Islet precursor cell (in vitro differentiated cells): ENCODE measurements at places on chromosomes 11 and 22.

GRCh38 chr11:119571311-119571710 is 148.3 kb upstream of the THY1 start:
- peak; percentile 38 for DNase-seq

DNA sequence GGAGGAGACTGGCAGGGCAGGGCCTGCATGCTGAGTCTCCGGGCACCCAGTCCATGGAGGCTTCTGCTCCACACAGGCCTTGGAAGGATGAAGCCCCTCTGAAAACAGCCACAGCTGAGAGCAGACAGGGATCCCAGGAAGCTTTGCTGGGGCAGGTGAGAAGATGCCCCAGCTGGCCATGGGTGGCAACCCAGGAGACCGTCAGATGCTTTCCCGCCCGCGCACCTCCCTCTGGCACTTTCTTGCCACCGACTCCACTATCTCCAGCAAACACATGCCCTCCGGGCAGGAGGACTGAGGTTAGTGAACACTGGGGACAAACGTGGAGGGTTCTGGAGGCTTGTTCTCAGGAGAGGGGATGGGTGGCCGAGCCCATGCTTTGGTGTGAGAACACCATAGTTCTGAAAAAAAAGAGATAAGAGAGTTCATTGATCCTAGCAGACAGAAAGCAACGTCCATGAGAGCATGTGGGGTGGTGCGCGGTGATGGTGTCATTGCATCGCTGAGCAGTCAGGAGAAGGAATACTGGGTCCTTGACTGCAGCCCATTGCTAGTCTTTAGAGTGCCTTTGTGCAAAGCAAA is 2.3 kb downstream of the C1QTNF6 start:
- no peak for DNase-seq

DNA sequence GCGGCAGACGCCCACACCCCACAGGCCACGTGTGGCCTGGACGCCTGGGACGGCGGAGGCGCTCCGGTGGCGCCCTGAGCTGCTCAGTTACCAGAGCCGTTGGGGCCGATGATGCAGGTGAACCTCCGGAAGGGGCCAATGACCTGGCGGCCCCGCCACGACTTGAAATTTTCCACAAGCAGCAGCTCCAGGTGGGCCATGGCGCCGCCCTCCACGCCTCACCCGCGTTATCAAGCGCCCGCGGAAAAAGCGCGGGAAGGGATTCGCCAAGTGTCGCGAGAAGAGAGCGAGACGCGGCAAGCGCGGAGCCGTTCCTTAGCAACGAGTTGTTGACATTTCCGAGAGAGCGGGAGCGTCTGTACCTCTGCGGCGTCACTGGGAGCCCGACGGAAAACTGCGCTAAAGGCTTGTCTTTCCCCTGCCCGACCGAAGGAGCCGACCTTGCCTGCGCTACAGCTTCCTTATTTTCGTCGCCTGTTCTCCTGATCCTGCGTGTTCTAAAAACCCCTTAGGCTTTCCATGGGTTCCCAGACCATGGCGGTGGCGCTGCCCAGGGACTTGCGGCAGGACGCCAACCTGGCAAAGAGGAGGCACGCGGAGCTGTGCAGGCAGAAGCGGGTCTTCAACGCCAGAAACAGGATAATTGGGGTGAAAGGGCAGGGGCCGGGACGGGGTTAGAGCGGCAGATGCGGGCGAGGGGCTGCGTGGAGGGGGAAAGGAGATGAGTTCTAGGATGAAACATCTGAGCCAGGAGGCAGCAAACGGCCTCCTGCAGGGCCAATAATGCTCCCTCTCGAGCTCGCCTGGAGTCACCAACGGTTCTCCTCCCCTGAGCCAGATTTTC is at the start of the genes RIBC2 and SMC1B:
Gene RIBC2 (plus strand): TSS at position 326 of the 844 bp plus-strand sequence. CDS start 194 bp downstream, at position 520.
Gene SMC1B (minus strand): TSS at position 232 of the 844 bp plus-strand sequence. CDS start 32 bp downstream, at position 200.
- peak; percentile 81 for DNase-seq

- no peak for DNase-seq
Measured at GRCh38 chr11:104146421-104146820, 17.5 kb downstream of the PDGFD start.

GRCh38 chr22:31613286-31613903 is 48.6 kb downstream of the PISD start:
- DNase-seq = no peak

- no peak for DNase-seq
Measured at GRCh38 chr11:23554002-23554401, 693.7 kb upstream of the CCDC179 start.

DNA sequence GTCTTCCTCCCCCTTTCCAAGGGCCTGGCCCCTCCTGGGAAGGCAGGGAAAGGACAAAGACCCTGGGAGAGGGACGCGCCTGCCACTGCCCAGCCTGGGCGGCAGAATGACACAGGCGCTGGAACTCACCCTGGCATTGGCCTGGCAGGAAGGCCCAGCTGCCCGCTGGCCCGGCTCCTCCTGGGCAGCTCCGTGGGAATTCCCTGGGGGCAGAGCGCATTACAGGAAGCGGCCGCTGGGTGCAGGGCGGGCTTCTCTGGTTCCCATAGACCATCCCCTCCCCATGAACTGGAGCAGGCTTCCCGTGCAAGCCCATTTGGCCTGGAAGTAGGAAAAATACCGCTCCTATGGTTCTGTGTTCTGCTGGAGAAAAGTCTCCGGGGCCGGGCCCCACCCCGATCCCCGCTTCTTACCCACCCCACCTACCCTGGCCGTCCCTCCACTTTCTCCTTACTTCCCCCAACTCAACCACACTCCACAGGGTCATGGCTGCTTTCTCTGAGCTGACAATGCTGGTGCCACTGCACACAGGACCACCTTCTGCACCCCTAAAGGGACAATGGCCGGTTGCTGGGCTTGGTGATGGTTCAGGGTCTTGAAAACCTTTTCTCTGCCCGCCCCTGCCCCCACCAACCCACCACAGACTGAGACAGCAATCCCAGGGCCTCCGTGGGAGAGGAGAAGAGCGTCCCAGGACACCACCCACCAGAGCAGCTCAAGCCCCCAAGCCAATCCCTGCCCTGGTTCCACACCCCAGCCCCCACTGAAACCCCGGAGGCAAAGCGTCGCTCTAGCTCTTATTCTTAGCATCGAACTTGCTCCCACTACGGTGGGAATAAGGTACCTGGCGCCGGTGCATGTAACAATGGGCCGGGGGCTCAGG is 58.9 kb downstream of the LINC01488 start:
- DNase-seq = peak; percentile 73

GRCh38 chr11:5929571-5930368 is 12.3 kb upstream of the OR56A3 start:
- DNase-seq = no peak

DNA sequence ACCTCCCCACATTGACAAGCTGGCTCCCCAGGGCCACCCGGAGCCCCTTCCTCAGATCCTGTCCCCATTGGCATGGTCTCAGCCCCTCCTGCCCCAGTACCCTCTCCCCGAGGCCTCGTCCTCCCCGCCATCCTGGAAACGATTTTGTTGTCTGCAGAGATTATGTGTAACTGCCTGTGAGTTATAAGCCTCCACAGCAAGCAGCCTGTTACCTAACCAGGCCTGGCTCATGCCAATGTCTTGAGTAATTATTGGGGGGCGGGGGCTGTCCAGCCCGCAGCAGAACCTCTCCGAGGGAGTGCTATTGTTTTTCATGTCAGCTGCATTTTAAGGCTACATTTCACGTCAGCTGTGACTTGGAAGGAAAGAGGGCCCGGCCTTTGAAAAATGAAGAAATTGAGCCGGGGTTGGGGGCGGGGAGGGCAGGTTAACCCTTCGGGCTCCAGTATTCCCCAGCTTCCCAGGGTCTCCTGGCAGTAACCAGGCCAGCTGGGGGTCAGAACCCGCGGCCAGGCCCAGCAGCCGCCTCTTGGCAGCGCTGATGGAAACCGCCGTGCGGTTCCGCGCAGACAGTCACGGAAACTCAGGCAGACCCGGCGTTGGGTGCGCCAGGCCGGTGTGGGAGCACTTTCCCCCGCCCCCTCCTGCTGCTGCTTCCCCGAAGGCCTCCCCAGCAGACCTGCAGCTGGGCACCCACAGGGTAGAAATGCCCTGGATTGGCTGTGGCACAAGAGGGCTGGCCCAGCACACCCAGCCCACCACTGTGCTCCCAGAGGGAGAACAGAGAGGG is 59.5 kb downstream of the CDKN1C start:
- DNase-seq = peak; percentile 95

GRCh38 chr11:134101282-134101681 is 32.4 kb downstream of the JAM3 start:
- no peak for DNase-seq

DNA sequence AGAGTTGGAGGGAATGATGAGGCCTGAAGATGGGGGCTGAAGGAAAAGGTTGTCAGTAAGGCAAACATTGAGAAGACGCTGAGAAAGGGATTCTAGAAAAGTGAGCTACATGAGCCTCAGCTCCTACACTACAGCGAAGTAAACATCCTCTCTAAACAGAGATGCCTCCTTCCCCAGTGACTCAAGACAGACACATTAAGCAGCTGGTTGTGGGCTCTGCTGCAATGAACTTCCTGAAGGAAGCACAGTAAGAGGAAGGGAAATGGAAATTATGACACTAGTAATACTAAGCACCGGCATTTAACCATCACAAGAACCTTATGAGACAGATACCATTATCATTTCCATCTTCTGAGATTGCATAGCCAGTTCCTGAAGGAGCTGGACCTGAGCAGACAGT is 190.5 kb downstream of the C11orf87 start:
- DNase-seq = no peak

DNA sequence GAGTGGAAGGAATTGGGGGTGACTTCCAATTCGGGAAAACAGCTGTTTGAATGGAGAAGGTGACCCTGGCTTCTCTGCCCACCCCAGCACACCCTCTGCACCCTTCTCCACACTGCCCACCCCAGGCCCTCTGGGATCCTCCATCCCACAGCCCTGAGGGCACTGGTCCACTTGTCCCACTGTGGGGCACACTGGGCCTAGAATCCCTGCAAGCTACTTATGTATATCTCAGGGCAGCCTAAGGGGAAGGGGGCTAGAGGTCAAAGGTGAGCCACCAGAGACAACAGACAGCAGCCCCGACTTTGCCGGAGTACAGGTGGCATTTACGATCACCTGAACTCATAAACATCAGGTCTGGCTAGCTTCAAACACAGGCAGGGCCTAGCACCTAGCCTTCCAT is 673 bp upstream of the SCUBE2 start:
- DNase-seq = no peak

- no peak for DNase-seq
Measured at GRCh38 chr11:10418259-10418949, 36.7 kb upstream of the AMPD3 start.
